Progenitor cell of endocrine pancreas (in vitro differentiated cells): ENCODE measurements at places on chromosomes 3 and 15. TPM values are rescaled to one million over a fixed set of nuclear protein-coding genes. Genes with fewer than 3 reads are reported as not detected.

The IQCF5 gene
- not detected in 2 replicates for total RNA-seq

DNA sequence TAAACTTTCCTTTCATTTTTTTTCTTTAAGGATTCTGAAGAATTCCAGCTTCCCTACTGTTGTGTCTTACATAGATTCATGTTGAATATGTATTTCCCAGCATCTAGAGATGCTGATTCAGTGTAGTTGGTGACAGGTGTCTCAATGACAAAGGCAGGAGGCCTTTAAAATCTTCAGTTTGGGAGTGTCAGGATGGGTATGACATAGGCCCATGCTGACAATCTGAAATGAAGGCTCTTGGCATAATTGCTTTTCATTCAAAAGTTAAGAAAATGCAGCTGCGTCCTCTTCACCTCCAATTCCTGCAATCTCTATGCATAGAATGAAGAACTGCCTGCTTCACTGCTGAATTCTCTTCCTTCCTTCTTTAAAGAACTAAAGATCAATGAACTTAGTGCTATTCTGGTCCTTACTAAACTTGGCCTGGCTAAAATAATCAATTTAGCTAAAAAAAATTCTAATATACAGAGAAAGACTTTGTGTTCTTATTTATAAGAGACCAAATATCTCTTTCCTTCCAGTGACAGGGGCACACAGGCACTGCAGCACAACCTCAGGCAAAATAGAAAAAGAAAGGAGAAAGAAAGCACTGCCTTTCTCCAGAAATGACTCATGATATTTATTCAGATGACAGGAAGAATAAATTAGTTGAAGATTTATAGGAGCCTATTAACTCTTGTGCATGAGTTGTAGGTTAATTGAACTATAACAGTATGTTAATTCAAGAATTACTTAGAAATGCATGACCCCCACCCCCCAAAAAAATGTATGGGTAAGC lies 152.6 kb upstream of the GBE1 start:
- DNase-seq, result no peak

GRCh38 chr3:16060358-16060852 lies 114.1 kb upstream of the GALNT15 start:
- DNase-seq, result no peak

DNA sequence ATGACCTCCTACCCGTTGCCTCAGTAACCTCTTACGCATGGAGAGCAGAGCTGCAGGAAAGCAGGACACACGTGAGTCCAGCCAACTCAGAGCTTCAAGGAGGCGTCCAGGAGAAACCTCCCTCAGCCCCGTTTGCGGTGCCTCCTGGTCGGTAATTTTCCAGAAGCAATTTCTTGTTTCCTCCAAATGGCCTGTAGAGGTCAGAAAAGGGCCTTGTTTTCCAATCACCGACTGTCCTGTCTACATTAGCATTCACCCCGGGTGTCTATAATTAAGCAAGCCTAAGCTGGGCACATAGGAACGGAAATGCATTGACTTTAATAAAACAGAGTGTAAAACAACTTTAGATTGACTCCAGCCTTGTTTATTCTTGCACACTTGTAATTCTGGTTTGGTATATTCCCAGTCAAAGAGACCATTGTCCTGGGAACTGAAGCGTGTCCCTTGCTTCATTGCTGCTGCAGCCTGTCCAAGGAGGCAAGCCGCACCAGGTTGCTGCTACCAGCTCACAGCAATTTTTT lies 836.2 kb downstream of the AGBL1 start:
- no peak for DNase-seq

The PROS1 gene
- total RNA-seq, result 9.4 and 12.4 TPM in 2 replicates

The NRROS gene
- total RNA-seq, result 1.4 and 2.0 TPM in 2 replicates
